ENCODE measurements at places on chromosomes 5 and 9. TPM values are rescaled to one million over a fixed set of nuclear protein-coding genes. Genes with fewer than 3 reads are reported as not detected.
A peak's percentile ranks its signal among the peaks of the same experiment; 100 is the strongest.

HTR1A gene
- polyA plus RNA-seq: not detected

GABRA1 gene
- 0.10 TPM for polyA plus RNA-seq

ESM1 gene
- 15.1 TPM for polyA plus RNA-seq

GRCh38 chr5:180098991-180099732, 27.6 kb upstream of the RNF130 start:
- no peak for DNase-seq

GRCh38 chr5:16727755-16728325, 111.0 kb upstream of the RETREG1 start:
- DNase-seq: no peak

GRCh38 chr5:61141801-61142200, 20.5 kb downstream of the SMIM15 start:
- DNase-seq: no peak

DNA sequence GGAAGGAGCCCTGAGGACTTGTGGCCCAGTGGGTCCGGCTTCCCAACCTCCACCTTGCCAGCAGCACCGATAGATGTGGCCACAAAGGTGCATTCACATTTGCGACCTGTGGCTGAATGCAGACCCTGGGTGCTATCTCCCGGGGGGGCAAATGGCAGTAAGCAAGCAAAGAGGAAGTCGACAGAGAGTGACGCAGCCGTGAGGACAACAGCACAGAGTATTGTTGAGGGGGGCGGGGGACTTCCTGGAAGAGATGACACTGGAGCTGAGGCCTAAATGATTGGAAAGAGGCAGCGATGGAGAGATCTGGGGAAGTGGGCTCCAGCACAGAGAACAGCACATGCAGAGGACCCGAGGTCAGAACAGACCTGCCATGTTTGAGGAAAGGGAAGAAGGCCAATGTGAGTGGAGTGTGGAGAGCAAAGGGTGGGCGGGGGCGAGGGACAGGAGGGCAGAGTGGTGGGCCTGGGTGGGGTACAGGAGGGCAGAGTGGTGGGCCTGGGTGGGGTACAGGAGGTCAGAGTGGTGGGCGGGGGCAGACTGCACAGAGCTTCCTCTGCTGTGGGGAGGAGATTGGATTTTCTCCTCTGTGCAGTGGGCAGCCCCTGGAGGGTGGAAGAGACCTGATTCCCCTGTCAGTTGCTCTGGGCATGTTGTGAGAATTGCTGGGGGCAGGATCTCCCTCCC, 42.6 kb downstream of the ADAMTS2 start:
- DNase-seq: no peak

GRCh38 chr5:110956280-110956912, 115.1 kb upstream of the TSLP start:
- no peak for DNase-seq

CCNI2 gene
- 3.0 TPM for polyA plus RNA-seq

- no peak for DNase-seq
These were observed 25.9 kb downstream of the SUSD1 start for GRCh38 chr9:112149211-112149610.

DNA sequence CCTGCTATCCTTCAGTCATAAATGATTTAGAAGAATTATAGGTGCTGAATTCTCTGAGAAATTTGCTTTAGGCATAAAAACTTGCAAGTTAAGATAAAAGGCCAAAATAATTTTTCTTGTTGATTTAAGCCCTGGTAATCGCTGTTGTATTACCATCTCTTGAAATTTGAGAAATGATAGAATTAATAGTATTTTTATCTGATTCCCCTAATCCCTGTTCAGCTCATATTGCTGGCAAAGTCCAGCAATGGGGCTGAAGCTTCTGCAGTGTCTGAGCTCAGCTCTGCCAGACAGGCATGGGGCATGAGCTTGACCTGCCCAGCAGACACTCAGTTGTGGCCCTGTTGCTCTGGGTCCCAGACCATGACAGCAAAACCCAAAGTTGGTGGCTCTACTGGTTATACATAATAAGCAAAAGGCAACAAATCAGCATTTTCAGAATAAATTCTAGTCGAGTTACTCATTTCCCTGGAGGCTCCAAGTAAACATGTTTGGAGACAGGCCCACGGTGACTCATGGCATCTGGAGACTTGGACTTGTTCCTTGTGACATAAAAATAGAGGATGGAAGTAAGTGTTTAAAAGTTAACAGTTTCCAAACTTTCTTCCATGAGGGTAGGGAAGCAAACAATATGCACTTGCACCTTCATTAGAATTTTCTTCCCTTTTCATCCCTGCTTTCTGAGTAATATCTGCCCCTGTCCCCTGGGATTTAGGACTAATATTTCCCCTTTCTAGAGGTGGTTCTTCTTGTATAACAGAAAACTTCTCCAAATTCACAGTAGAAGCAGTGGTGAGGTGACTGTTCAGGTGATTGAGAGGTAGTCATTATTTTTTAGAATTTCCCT, 60.2 kb upstream of the SLC2A8 start:
- peak; percentile 48 for DNase-seq

FGF18 gene
- polyA plus RNA-seq: 0.39 TPM

GRCh38 chr9:125839317-125839716, 92.1 kb downstream of the PBX3 start:
- no peak for DNase-seq

SH3RF2 gene
- 4.2 TPM for polyA plus RNA-seq

EPB41L4A gene
- polyA plus RNA-seq: 23.7 TPM

Measured in right renal cortex interstitium (tissue), 3 donors.